Bone marrow (tissue), 2 donors: ENCODE measurements at places on chromosomes 5 and 9.

DNA sequence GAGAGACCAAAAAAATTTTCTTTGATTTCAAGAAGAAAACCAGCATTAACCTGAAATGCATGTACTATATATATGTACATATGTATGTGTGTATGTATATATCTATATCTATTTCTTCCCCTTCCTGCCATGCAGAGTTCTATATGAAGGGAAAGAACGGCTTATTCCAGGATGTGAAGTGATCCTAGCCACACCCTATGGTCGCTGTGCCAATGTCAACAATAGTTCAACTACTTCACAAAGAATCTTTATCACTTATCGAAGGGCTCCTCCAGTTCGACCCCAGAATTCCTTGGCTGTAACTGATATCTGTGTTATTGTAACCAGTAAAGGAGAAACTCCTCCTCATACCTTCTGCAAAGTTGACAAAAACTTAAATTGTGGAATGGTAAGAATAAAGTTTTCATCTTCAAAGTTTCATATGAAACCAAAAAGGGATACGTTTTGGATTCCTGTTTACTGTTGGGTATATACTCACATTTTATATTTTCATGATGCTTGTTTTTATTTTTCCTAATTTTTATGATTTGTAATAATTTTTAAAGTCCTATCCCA, 56.2 kb downstream of the DENND4C start:
- no peak for DNase-seq

GRCh38 chr5:33118761-33119415, 321.9 kb upstream of the TARS1 start:
- DNase-seq: no peak

- DNase-seq: no peak
Observed at GRCh38 chr5:157924931-157925729, 66.2 kb upstream of the CLINT1 start.

- DNase-seq: no peak
Observed at GRCh38 chr5:113607361-113607760, 93.9 kb downstream of the YTHDC2 start.

DNA sequence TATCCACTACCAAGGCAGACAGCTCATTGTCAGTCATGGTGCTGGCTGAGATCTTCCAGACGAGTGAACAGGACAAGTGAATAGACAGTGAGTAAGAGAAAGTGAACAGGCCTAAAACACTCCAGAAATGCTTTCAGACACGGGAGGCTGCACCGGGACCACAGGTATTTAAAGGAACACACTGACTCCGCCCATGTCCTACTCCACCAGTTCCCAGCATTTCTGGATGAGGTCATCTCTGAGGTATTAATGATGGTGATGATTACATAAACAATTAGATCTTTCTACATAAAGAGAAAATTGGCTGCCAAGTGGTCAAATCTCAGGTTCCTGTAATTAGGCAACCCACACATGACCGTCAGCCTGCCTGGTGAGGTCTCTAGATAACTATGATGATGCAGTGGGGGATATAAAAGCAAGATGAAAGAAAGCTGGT, at the start of gene ACTBL2:
ACTBL2 (minus strand) TSS at position 141 of the 436 bp plus-strand sequence; CDS start at position 37, 104 bp downstream.
- DNase-seq: no peak

- no peak for DNase-seq
Observed at GRCh38 chr9:108389056-108389455, 466.7 kb downstream of the ACTL7B start.

DNA sequence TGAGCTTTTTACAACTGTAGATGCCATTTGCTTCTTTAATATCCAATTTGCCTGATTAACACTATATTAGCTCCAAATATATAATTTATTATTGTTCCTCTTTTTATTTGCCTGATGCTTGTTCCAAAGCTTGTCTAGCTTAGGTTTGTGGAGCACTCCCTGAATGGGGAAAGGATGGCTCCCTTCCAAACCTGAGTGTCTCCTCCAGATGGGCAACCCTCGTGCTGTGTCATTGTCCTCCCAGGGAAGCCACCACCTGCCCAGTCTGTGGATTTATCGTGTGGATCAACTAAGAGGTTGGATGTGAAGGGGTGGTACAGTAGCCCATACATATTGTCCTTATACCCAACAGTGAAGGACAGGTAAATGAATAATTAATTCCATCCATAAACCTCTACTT, 404.9 kb downstream of the CDK5RAP2 start:
- no peak for DNase-seq

GRCh38 chr9:108885643-108886348, 23.7 kb downstream of the ACTL7A start:
- no peak for DNase-seq

DNA sequence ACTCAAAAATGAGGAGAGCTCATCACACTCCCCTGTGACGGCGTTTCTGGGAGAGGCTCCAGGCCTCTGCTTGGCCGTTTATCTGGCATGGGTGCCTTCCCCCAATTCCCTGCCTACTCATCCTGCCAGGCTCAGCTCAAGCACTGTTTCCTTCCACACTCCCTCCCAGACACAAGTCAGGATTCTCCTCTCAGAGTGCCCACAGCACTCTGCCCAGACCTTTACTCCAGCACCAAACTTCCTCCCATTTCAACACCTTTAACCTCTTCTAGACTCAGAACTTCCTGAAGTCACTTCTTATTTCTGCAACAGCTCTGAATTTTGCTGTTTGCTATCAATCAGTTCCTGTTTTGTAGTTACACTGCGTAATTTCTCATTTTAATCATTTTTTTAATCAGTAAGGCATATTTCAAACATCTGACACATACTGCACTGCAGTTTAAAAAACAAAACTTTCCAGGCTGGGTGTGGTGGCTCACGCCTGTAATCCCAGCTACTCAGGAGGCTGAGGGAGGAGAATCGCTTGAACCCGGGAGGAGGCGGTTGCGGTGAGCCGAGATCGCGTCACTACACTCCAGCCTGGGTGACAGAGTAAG, 16.0 kb downstream of the TRMO start:
- DNase-seq: peak; percentile 21

DNA sequence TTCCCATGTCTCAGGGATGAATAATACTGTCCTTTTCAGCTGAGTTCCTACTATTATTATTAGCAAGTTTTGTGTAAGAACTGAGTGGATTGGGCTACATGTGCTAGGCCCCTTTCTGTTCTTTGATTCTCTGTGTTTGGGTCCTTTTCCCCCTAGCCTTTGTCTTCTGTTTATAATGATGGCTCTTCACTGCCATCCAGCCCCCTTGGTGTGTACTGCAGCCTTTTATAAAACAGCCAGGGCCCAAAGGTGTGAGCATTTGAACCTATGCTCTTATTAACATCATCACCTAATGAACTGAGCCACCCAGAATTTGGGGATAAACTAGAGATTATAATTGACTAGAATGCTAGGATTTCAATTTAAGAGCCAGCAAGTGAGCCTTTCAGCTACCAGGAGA, 52.6 kb downstream of the PLAC8L1 start:
- no peak for DNase-seq

DNA sequence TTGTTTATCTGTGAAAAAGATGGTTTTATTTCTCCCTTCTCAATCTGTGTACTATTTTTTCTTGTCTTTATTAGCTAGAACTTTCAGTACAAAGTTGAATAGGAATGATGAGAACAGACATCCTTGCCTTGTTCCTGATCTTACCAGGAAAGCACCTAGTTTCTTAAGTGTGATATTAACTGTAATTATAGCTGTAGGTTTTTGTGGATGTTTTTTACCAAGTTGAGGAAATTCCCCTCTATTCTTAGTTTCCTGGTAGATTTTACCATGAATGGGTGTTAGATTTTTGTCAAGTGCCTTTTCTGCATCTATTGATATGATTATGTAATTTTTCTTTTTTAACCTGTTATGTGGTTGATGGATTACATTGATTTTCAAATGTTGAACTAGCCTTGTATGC, 68.7 kb downstream of the KCNN2 start:
- no peak for DNase-seq

GRCh38 chr9:107875571-107875980, 386.0 kb upstream of the KLF4 start:
- no peak for DNase-seq

- DNase-seq: no peak
Observed at GRCh38 chr5:148924817-148925216, 98.4 kb downstream of the ADRB2 start.

DNA sequence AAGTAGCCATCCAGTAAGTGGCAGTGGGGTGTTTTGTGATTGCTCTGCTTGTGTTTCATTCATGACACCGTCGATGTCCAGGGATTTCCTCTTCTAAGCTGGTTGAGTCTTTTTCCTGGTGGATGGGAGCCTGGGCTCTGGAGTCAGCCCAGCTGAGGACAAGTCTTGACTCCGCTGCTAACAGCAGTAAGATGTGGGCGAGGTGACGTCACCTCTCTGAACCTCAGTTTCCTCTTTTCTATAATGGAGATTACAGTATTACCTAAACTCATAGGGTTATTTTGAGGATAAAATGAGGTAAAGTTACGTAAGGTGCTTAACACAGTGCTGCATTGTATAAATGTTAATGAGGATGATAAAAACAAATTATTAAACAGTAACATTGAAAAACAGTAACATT, 21.3 kb downstream of the FGF1 start:
- no peak for DNase-seq

- no peak for DNase-seq
Observed at GRCh38 chr5:67659288-67659687, 462.7 kb upstream of the CD180 start.

DNA sequence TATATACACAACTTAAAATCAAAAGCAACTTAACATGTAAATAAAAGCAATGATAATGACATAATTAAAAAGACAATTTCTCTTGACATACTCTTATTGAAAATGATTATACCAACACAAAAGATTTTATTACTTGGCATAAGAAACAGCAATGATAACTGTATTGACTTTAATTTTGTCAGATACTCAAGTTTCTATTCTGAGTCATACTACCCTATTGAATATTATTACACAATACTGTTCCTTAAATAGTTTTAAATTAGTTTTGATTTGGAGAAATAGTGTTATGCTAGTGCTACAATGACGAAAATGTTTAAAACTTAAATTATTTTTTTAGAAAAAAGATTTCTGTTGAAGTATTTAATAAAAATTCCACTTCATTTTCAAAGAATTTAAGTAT, 1319.3 kb upstream of the C9orf72 start:
- no peak for DNase-seq

GRCh38 chr5:137315534-137316345, 183.4 kb downstream of the SPOCK1 start:
- DNase-seq: no peak

DNA sequence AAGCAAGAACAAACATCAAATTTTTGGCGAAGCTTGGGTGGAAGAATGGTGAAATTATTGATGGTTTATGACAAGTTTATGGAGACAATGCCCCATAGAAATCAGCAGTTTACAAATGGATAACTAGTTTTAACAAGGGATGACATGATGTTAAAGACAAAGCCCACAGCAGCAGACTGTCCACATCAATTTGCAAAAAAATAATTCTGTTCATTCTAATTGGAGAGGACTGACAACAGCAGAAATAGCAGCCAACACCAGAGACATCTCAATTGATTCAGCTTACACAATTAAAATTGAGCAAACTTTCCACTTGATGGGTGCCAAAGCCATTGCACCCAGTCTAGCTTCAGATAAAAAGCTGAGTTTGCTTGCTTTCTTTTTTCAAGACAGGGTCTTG, 82.7 kb upstream of the STK32A start:
- no peak for DNase-seq

DNA sequence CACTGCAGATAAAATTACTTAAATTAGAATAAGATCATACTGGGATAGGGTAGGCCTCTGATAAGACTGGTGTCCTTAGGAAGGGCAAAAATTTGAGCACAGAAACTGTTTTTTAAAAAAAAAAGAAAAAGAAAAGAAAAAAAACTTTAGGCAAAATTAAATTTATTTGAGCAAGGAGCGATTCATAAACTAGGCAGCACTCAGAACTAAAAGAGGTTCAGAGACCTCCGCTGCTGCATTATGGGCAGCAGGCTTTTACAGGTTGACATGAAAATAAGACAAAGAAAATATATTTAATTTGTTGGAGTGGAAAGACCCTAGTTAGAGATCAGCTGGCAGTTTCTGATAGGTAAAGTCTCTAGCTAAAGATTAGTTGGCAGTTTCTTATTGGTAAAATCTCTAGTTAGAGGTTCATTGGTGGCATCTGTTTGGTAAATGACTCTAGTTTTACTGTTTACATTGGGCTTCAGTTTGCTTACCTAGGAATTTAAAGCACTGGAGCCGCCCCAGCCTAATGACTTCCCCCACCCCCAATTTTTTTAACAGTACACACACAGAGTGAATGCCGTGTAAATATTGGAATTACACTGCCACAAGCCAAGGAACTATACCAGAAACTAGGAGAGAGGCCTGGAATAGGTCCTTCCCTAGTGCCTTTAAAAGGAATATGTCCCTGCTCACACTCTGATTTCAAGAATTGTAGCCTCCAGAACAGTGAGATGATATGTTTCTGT, 4.5 kb upstream of the PLPP6 start:
- no peak for DNase-seq

DNA sequence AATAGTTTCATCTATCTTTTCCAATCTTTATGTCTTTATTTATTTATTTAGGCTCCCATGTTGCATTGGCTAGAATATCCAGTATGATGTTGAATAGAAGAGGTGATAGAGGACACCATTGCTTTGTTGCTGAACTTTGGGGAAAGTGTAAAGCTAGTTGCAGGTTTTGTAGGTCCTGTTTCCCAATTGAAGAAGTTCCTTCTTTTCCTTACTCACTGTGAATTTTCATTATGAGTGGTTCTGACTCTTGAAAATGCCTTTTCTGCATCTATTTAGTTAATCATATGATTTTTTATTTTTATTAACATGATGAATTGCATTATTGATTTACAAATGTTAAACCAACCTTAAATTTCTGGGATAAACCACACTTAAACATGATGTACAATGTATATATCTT, 58.9 kb upstream of the NR3C1 start:
- no peak for DNase-seq

- DNase-seq: no peak
Observed at GRCh38 chr9:115616666-115617239, 498.8 kb upstream of the TNC start.

GRCh38 chr5:117805058-117805457, 1183.3 kb downstream of the DTWD2 start:
- DNase-seq: no peak

DNA sequence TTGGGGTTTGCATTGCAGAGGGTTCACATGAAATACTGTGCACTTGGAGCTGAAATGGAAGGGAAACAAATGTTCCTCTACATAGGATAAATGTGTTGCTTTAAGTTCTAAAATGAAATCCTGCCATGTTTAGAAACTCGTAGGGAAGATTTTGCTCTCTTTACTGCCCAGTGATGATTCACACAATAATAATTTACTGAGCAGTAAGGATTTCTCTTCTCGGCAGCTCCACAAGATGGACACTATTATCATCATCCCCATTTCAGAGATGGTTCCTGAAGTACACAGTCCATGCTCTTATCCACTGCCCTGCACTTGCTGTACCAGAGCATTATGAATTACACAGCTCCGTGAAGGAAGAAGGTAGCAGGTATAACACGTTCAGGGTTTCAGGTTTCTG, 4.1 kb downstream of the HACD4 start:
- no peak for DNase-seq

- no peak for DNase-seq
Observed at GRCh38 chr9:18060269-18060934, 413.6 kb upstream of the ADAMTSL1 start.
